Airway epithelial cell (primary cell): ENCODE measurements at places on chromosomes 1 and 21. TPM values are rescaled to one million over a fixed set of nuclear protein-coding genes. Genes with fewer than 3 reads are reported as not detected.

G0S2 gene
- 57.3 and 105 TPM in 2 replicates for total RNA-seq

VSIG8 gene
- total RNA-seq: 0.05 and 0.21 TPM in 2 replicates

CCDC185 gene
- total RNA-seq: 0.07 TPM in 1 of 2 replicates, not detected in the other

SEC16B gene
- 0.42 and 2.0 TPM in 2 replicates for total RNA-seq

PTP4A2 gene
- total RNA-seq: 108 and 111 TPM in 2 replicates

CFH gene
- 30.1 and 33.3 TPM in 2 replicates for total RNA-seq

THBS3 gene
- total RNA-seq: 4.8 and 8.2 TPM in 2 replicates

TTC39A gene
- 9.7 and 12.1 TPM in 2 replicates for total RNA-seq

PKLR gene
- 0.28 TPM in 1 of 2 replicates, not detected in the other for total RNA-seq

CR1 gene
- total RNA-seq: not detected in 2 replicates

SLC45A1 gene
- 0.14 and 0.35 TPM in 2 replicates for total RNA-seq

TMPRSS3 gene
- 0.09 TPM in 1 of 2 replicates, not detected in the other for total RNA-seq

CNR2 gene
- not detected in 2 replicates for total RNA-seq

CYP4Z1 gene
- total RNA-seq: not detected in 2 replicates

PLEKHG5 gene
- 42.2 and 51.3 TPM in 2 replicates for total RNA-seq

OR2T33 gene
- not detected in 2 replicates for total RNA-seq

CD53 gene
- not detected in 2 replicates for total RNA-seq

DISP3 gene
- total RNA-seq: 0.37 and 0.71 TPM in 2 replicates

MYBPH gene
- total RNA-seq: not detected in 2 replicates

S100A12 gene
- 4.7 and 5.3 TPM in 2 replicates for total RNA-seq

ALPL gene
- total RNA-seq: not detected in 2 replicates

OLIG2 gene
- not detected in 2 replicates for total RNA-seq

ZNF683 gene
- total RNA-seq: not detected in 2 replicates

ZNF648 gene
- total RNA-seq: 0.14 TPM in 1 of 2 replicates, not detected in the other

SLC6A9 gene
- 1.9 and 4.5 TPM in 2 replicates for total RNA-seq

PRAMEF33 gene
- total RNA-seq: not detected in 2 replicates

TMPRSS15 gene
- not detected in 2 replicates for total RNA-seq

PTPN22 gene
- 0.49 and 1.1 TPM in 2 replicates for total RNA-seq

LCE3D gene
- 0.60 TPM in 1 of 2 replicates, not detected in the other for total RNA-seq

PDE4B gene
- 1.2 and 1.8 TPM in 2 replicates for total RNA-seq

TMEM82 gene
- not detected in 2 replicates for total RNA-seq

SYTL1 gene
- 72.4 and 96.0 TPM in 2 replicates for total RNA-seq

ABCA4 gene
- total RNA-seq: 0.42 and 0.56 TPM in 2 replicates

OXCT2 gene
- 1.1 and 1.2 TPM in 2 replicates for total RNA-seq

SPATC1L gene
- 21.8 and 22.1 TPM in 2 replicates for total RNA-seq

OR2T35 gene
- not detected in 2 replicates for total RNA-seq

C1QC gene
- total RNA-seq: not detected in 2 replicates

DIO1 gene
- total RNA-seq: 0.35 TPM in 1 of 2 replicates, not detected in the other

GPR52 gene
- total RNA-seq: 0.21 TPM in 1 of 2 replicates, not detected in the other

C8A gene
- total RNA-seq: not detected in 2 replicates

OR2T29 gene
- not detected in 2 replicates for total RNA-seq

COL9A2 gene
- 0.88 and 1.1 TPM in 2 replicates for total RNA-seq

PTGS2 gene
- 37.9 and 46.1 TPM in 2 replicates for total RNA-seq

TESK2 gene
- 3.2 and 4.7 TPM in 2 replicates for total RNA-seq

SELE gene
- not detected in 2 replicates for total RNA-seq

MAP1LC3C gene
- total RNA-seq: not detected in 2 replicates

RPAP2 gene
- 14.1 and 16.7 TPM in 2 replicates for total RNA-seq

SPATA46 gene
- not detected in 2 replicates for total RNA-seq
